Natural killer cell treated with Interleukin-12 subunit alpha and Interleukin-12 subunit beta and Interleukin-15 and Interleukin-18, amount 100 ng/mL, for 72 hours (primary cell): ENCODE measurements at places on chromosomes 12 and 14.

DNA sequence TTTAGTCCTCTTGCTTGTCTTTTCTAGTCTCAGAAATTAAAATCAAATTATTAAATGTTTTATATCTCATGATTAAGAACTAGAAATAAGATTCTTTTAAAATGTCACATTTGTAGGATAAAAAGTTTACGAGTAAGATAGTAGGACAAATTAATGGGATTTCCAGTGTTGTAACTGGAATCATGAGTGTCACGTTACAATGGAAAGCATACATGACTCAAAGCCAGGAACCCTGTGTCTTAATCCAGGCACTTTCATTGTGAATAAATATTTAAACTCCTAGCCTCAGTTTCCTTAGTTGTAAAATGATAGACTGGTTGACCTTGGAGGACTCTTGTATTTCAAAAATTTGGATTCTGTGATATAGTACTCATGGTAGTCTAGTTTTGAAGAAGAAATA is 84.9 kb downstream of the MIA2 start:
- DNase-seq = no peak

DNA sequence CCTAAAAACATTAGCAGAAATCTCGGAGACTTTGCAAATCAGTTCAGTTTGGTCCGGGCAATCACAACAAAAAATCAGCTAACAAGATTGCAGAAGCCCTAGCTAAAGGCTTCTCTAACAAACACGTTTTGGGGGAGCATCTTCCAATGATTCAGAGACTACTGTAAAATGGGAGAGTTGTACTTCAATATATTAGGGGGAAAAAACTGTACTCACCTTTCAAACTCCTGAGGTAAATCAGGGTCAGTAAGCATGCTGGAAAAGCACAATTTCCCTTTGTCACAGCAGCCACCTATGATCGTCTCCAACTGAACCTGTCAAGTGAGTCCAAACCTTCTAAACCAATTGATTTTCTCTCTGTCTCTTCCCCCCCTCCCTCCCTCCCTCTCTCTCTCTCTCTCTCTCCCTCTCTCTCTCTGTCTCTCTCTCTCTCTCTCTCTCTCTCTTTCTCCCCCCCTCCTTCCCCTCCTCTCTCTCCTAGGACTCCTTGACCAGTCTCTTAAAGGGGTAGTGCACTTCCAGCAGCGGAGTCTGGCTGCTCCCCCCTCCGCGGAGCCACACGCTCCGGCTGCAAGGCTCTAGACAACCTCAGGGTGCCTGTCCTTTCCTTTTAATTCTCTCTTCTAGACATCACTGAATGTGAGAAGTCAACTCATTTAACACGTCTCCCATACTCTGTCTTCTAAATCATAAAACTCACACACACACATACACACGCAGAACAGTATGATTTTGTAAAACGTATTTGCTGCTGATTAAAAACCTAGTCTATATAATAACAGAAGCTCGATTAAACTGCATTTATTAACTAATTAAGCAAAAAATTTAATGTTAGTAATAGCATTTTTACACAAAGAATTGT is at the start of gene SOX5:
Gene SOX5 (minus strand): TSS at position 323 of the 862 bp plus-strand sequence. CDS start 69 bp downstream, at position 254.
- no peak for DNase-seq

DNA sequence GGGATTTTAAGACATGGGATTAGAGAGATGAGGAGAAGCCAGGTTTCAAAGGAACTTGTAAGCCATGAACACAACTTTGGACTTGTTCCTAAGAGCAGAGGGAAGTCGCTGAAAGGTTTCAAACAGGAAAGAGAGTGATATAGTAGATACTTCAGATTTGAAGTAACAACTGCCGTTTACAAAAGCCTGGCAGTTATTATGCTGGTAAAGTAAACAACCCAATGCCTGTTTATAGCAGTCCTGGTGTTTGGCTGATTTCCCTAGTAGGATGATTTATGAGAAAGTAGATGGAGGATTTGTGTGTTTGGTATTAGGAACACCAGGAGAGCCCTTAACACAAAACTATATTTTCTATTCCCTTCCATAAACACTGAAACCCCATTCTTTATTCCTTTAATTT is 285.7 kb downstream of the RMST start:
- DNase-seq = no peak

- DNase-seq = no peak
Observed at GRCh38 chr14:92665661-92666110, 82.7 kb downstream of the LGMN start.
